ENCODE measurements at places on chromosomes 4 and X.

DNA sequence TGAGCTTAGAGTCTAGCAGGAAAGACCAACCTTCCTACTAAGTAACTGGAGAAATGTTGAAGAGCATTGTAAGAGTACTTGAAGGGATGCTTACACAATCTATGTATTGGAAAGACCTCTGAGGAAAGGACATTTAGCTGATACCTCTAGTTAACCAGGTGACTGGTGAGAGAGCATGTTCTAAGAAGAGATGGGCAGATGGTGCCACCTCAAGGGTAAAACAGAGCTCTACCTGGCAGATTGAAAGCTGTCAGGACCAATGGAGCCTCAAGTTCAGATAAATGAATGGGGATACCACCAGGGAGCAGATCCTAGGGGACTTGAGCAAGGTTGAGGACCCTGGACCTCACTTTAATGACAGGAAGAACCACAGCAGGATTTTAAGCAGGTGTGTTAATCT, 196.4 kb downstream of the QDPR start:
- no peak for DNase-seq

DNA sequence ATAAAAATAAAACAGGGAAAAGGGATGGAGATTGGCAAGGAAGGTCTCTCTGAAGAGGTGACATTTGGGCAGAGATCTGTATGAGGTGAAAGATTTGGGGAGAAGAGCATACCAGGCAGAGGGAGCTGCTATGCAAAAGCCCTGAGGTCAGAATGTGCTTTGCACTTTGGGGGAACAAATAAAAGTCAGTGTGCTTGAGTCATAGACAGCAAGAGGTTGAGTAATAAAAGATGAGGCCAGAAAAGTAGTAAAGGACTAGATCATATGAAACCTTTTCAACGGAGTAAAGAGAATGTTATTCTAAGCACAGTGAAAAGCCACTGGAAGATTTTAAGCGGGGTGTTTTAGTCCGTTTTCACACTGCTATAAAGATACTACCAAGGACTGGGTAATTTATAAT, 76.5 kb upstream of the TEX13A start:
- DNase-seq, result no peak

GRCh38 chr4:179981161-179981560, 2262.0 kb upstream of the TENM3 start:
- DNase-seq, result no peak

DNA sequence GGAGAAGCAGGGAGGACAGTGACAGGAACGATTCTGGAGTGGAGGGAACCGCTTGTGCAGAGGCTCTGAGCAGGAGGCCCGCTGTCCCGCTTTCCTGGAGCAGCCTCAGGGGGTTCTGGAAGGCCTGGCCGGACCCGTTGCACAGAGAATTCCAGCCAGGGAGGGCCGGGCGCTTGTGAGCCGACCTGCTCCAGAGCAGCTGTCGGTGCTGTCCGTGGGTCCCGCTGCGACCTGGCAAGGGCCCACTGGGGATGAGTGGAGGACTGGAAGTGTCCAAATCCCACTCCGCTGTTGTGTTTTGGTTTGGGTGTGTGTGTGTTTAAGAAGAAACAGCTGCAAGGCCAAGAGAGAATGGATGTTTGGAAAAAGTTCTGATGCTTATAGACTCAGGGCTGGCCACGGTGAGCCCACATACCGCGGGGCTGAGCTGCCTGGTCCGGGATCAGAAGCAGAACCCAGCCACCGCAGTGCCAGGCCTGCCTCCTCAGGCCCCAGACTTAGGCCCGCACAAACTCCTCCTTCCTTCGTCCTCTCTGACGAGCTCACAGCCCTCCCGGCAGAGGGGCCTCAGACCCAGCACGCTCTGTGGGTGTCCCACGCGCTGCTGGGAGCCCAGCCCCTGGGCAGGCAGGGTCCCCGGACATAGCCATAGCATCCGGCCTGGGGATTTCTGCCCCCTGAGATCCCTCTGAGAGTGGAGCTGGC, 73.9 kb downstream of the HTRA3 start:
- DNase-seq, result no peak

DNA sequence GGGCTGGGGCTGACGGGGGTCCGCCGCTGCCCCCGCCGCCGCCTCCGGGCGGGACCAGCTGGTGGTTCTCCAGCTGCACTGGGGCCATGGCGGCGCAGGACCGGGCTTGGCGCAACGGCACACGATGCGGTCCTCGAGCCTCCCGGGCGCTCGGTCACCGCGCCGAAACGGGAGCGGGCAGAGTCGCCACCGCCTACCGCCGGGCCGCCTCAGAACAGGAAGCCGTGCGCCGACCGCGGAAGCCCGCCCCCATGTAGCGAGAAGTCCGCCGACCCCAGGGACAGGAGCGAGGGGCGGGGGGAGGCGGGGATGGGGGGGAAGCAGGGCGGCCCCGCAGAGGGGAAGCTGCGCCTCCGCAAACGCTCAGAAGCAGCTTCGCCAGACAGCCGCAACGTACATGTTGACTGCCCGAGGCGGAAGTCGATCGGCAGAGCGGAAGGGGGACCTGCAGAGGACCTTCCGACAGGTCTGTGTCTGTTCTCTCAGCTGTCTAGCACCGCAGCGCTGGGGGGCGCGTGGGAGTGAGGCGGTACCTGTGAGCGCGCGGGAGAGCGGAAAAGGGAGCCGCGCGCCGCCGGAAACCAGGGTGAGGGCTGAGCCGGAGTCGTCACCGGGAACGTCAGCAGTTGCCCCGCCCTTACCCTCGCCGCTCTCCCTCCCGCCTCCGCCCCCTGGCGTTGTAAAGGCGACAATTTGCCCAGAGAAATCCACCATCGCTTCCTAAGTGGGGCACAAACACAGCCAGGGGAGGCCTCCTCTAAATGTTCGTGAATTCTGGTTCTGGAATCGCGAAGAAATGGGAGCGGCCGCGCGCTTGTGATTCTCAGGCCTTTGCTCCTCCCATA, at the start of gene MED14:
Gene MED14, minus strand, starts transcription at position 218 of the 845 bp plus-strand sequence. Its CDS starts 130 bp downstream, at position 88.
- peak; percentile 59 for DNase-seq

- DNase-seq, result no peak
These were observed 90.5 kb downstream of the STOX2 start for GRCh38 chr4:183995570-183995969.

- no peak for DNase-seq
These were observed 174.2 kb downstream of the NHS start for GRCh38 chrX:17549107-17549651.

DNA sequence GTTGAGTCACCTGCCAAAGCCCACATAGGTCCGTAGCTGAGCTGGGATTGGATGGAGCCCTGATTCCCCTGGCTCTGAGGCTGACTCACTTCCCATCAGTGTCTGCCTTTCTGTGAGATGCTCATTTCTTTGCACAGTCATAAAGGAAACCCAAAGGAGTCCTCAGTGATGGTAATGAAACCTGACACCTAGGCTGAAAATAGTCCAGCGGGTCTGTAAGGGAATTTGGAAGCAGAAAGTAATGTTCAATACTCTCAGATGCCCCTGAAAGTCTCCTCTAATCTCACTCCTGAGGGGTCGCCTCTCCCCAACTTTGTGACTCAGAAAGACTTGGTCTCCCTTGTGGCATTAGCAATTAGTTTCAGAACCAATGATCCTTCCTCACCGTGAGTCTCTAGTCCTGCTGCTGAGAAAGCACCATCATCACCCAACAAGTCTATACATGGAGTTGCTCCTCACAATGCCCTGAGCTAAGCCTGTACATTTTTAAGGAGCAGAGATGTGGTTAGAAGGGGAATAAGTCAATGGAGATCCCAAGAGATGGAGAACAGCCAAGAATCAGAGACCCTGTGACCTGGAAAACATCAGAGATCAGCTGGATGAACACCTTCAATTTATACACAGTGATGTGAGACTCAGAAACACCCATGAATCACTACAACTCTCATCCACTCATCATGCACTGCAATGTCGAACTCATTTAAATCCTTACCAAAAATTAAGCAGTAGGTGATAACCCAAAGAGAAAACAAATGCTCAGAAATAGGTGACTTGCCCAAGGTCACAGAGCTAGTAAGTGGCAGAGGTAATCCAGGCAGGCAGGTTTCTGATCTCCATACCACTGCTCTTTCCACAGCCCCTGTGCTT, 219.0 kb upstream of the CPEB2 start:
- no peak for DNase-seq

DNA sequence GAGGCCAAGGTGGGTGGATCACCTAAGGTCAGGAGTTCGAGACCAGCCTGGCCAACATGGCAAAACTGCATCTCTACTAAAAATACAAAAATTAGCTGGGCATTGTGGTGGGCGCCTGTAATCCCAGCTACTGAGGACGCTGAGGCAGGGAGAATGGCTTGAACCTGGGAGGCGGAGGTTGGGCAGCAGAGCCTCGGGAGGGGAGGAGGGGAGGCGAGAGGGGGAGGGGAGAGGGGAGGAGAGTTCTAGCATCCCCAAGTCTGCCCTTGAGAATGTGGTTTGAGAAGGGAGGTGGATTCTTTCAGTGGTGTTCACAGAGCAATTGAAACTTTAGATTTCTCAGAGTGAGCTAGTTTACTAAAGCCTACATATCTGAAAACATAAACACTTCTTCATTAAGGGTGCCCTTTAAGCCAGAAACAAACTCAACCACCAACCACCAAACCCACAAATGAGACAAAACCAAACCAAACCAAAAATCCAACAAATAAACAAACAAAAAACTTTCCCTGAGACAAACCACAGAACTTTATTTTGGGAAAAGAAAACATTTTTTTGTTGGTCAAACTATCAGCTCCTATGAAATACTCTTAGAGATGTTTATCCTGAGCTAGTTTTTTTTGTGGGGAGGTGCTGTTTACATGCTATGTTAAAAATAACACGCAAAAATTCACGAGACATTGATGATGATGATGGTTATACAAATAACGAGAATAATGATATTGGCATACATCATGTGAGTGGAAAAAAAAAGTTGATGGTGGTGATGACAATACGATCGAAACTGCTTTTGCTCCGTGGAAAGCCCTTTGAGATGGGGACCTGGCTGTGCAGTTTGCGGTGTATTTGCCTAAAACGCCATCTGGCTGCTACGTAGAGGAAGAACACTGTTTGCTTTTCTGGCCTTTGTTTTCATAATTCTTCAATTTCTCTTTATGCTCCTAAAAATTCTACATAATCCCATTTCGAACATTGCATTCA, 98.2 kb upstream of the PRKX start:
- no peak for DNase-seq

DNA sequence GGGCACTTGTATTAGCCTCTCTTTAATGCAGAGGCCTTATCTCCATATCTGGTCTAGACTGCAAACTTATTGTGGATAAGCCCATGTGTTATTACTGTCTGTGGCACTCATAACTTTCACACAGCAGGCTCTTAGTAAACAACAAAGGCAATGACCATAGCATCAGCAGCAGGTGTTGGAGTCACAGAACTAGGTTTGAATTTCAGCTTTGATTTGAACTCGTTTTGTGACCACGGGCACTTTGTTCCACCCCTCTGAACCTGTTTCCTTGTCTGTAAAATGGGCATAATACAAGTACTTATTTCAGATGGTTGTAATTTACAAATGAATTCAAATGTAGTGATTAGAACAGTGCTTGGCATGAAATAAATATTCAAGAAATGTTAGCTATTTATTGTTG, 121.8 kb upstream of the C1GALT1C1 start:
- no peak for DNase-seq
